Endothelial cell of umbilical vein (primary cell): ENCODE measurements at places on chromosomes 1 and 21. TPM values are rescaled to one million over a fixed set of nuclear protein-coding genes. Genes with fewer than 3 reads are reported as not detected.
A peak's percentile ranks its signal among the peaks of the same experiment; 100 is the strongest.

MIXL1 gene
- 1.2 TPM in 2 replicates for total RNA-seq

MRPL55 gene
- total RNA-seq = 57.0 and 58.7 TPM in 2 replicates

RGS7 gene
- total RNA-seq = 0.44 and 1.2 TPM in 2 replicates

SAMD11 gene
- not detected in 2 replicates for total RNA-seq

- no peak for DNase-seq
These were observed 395.6 kb upstream of the PBX1 start for GRCh38 chr1:164163289-164163849.

- peak; percentile 12 for DNase-seq
These were observed 40.1 kb upstream of the ERG start for GRCh38 chr21:38538353-38538752.

DNA sequence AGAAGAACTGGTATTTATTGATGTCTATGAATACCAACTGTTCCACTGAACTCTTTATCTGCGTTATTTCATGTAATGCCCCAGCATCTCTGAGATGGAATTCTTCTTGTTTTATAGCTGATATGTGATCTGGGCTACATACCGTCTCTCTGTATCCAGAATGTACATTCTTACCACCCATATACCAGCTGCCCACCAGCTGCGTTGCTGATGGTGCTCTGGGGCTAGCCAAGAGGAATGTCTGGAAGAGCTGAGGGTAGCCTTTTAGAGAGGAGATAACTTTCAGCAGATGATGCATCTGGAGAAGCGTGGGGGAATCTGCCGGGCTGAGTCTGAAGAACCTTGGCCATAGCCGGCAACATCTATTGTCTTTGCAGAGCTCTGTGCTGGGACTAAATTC, 137.5 kb downstream of the RYR2 start:
- DNase-seq = no peak

GRCh38 chr1:146020058-146021049, 1.2 kb downstream of the HJV start:
- no peak for DNase-seq

GRCh38 chr1:27545271-27545670, 55.3 kb upstream of the WASF2 start:
- no peak for DNase-seq

- peak; percentile 71 for DNase-seq
These were observed 1.7 kb downstream of the PLEKHG5 start for GRCh38 chr1:6489799-6490180.

CGN gene
- total RNA-seq = 0.73 and 1.2 TPM in 2 replicates

DNA sequence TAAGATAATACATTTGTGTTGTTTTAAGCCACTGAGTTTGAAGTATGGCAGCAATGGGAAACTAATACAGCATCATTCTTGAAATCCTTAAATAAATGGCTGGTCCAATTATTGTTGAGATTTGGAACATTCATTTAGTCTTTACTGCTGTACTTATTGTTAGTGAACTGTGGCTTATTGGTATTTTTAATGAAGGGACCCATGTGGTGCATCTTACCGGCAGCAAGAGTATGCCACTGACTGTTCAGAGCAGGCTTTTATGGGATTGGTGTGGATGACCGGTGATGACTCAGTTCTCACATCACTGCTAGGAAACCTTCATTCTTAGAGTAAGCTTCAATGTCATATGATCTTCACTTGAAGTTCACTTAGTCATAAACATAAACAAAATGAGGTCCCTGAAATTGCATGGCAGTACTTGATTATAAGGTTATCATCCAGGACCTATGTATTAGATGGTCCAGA, 31.5 kb downstream of the PRKAA2 start:
- DNase-seq = peak; percentile 31

TTC39A gene
- 1.2 and 1.7 TPM in 2 replicates for total RNA-seq
